ENCODE measurements at places on chromosomes 6 and 20.

DNA sequence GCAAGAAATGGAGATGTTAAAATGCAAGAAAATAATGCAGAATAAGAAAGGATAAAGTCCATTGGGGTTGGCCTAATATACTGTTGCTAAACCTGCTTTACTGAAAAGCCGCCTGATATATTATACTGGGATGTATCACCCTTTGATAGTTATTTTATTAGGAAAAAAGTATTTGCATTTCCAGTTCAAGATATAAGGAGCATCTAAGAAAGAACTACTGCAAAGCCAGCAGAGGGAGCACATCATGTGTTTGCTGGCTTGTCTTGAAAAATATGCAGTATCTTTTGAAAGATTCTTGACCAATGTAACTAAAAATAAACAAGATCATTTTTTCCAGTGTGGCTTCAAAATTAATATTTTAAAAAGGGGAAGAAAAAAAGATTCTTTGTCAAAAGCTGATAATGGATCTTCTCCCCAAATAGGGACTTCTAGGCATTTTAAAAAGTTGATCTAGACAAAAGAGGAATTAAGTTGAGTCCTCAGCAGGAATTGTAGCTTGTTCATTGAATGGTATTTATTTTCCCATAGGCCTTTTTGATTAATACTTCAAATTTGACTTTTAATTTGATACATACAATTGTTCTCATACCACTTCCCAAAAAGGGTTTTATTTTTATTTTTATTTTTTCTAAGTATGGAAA lies 214.9 kb downstream of the ZFAND3 start:
- DNase-seq = no peak

DNA sequence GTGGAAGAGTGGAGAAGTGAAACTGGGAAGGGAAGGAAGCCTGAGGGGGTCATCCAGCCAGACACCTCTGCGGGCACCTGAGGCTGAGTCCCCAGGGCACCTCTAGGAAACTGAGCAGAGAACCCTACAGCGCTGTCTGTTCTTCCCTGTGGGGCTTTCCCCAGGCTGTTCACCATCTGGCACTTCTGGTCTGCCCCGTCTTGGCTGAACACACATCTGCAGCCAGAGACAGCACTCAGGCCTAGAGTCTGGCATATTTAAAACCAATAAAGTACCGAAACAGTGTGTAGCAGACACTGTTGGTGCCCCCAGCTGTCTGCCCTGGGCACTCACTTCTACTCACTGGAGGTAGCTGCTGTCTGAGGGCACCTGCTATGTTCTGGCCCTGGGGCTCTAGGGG lies 9.4 kb upstream of the ARFGEF2 start:
- DNase-seq = no peak

- no peak for DNase-seq
These were observed 71.7 kb upstream of the MAP3K4 start for GRCh38 chr6:160919723-160920440.

DNA sequence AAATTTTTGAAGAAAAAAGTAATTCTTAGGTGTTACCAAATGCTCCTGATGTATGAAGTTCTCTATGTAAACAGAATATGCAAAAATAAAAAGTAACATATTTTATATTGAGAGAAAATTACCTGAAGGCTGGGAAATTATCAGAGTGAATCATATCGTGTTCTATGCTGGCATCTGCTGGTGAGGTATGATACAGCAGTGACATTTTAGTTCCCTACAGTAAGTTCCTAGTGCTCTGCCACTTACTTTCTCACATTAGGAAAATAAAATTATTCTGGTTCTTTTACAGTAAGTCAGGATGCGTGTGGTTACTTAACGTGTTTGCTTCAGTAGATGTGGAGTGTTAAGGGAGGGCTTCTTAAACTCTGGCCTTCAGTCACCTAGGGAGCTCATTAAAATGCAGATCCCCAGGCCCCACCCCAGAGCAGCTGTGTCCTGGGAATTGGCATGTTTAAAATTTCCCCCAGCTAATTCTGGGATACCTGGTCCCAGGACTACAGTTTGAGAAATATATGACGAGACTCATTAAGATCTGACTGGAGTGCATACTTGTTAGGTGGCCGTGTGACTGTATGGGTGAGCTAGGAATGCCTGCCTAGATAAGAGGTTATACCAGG lies 3.2 kb downstream of the ACTR5 start:
- DNase-seq = peak; percentile 6

DNA sequence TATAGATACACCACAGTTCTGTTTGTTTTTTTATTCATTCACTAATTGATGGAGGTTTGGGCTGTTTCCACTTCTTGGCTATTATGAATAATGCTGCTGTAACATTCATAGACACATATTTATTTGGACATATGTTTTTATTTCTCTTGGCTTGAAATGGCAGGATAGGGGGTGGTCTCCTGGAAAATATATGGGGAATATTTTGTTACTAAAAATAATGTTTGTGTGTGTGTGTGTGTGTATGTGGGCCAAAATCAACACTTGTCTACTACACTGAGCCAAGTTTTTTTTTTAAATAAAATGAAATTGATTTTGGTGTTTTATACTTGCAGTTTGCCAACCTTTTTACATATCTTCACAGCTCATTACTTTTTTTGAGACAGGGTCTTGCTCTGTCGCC lies 264.4 kb upstream of the SULF2 start:
- no peak for DNase-seq

DNA sequence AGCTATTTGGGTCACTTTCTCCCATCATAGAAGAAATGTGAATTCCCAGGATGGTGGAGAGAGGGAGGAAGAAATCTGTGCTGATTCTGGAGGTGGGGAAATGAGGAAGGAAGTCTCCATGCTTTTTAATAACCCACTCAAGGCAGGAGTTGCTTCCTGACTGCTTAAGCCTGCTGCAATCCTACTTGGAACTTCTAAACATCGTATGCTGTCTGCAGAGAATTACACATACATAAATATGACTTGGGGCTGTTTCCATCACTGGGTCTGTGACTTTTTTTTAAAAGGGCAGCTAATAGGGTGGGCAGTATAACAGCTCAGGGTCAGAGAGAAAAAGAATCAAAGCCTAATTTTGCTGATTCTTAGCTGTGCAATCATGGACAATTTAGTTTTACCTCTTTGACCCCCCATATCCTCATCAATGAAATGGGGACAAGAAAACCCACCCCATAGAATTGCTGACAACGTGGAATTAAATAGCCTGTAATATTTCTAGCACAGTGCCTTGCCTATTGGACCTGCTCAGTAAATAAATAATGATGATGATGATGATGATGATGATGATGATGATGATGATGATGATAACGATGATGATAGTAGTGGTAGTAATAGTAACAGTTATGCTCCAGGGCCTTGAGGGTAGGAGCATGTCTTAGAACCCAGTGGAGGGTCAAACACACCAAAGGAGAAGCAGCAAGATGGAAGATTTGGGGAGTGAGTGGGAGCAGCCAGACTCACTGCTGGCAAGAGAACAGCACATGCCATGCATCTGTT lies 166.7 kb upstream of the LRFN2 start:
- no peak for DNase-seq

GRCh38 chr6:41789390-41789724 lies 1.9 kb downstream of the TOMM6 start:
- DNase-seq = no peak

DNA sequence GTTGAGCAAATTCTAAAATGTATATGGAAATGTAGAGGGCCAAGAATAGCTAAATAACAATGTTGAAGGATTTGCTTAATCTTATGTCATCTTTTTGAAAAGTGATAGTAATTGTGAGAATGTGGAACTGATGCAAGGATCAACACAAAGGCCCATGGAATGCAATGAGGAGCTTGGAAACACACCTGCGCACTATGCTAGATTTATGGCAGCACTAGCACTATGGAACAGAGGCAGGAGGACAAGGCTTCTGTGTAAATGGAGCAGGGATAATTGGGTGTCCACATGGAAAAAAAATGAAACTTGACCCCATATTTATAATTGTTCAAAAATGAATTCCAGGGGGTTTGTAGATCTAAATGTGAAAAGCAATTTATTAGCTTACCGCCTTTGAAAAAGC lies 298.3 kb downstream of the FARS2 start:
- DNase-seq = no peak

DNA sequence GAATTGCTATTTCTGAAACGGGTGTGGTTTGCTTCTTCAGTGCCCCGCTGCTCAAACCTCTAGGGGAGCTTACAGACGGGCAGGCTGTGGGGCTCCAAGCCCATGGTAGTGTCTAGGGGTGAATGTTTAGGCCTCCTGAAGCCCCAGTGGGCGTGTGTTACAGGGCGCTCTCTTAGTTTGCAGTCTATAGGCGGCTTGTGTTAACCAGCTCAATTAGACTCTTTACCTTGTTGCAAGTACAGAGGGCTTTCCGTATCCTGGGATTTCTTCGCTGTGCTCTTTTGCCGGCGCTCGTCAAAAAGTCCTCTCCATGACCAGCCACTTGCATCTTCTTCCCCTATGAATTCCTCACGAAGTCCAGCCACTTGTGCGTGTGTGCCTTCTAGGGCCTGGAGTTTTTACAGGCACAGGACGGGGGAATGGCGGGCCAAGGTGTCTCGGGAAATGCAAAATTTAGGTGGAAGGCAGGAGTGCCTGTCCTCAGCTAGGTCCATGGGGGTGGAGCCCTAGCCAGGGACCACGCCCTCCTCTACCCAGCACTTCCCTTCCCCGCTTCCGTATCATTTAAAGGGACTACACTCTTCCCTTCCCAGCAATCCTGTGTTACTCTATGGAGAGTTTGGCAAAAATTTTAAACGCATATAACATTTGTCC lies 94.5 kb downstream of the HTR1B start:
- no peak for DNase-seq

DNA sequence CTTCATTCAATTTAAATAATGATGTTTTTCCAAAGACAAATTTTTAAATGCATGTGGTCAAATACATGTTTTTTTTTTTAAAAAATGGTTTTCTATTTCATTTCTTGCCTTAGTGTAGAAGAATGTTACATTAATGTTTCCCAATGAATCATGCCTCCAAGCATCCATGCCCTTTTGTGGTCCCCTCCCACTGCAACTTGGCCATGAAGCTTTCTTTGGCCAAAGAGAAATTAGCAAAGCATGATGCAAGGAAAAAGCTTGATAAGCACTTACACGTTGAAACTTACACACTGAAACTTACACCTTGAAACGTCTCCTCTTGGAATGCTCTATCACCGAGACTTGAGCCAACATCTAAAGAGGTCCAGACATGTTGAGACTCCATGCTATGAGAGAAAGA lies 93.0 kb upstream of the ELOVL5 start:
- no peak for DNase-seq

DNA sequence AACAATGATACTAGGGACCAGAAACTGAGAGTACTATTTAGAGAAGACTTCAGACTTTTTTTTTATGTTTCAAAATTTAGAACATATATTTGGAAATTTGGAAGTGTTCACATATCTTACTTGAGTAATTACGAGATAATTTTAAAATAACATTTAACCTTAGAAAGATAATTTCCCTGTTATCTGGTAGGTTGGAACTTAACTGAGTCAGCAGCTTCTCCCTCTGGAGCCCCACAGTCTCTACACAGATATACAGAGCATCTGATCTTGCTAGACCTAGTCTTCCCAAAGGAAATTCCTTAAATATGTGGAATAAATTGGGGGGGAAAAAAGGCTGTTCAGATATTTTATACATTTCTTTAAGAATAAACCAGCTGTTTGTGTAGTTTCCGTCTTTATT lies 48.6 kb downstream of the TSPYL4 start:
- DNase-seq = no peak

DNA sequence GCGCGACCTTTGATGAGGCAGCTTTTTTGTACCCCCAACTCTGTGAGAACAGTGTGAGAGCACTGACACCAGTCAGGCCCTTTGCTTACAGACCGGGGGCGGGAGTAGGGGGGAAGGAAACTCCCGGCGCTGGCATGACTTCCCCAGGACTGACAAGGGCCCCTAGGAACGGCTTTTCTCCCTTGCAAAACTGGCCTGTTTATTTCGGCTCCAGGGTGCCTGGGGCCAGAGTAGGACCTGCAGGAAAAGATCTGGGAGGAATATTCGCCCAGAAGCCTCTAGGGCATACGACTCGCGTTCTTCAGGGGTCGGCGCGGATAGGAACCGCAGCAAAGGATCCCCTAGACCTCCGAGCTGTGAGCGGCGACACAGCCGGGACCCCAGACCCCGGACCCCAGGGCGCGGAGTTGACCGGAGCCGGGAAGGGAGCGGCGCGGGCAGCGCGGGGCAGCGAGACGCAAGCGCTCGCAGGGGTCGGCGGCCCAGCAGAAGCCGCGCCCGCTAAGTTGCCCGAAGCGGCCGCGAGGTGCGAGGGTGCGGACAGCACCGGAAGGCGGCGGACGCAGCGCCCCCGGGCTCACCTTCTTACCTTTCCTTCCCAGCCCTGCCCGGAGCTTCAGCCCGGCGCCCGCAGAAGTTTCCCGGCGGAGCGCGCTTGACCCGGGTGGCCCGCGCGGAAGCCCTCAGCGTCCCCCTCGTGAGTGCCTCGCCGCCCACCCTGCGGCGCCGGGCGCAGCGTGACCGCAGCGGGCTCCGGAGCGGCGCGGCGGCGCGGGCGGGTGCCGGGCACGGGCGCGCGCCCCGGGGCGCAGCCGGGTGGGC lies at the start of gene POPDC3:
TSS of gene POPDC3 (minus strand) at position 771 of the 822 bp plus-strand sequence. CDS start 18,105 bp downstream, outside the sequence.
- DNase-seq = peak; percentile 13

DNA sequence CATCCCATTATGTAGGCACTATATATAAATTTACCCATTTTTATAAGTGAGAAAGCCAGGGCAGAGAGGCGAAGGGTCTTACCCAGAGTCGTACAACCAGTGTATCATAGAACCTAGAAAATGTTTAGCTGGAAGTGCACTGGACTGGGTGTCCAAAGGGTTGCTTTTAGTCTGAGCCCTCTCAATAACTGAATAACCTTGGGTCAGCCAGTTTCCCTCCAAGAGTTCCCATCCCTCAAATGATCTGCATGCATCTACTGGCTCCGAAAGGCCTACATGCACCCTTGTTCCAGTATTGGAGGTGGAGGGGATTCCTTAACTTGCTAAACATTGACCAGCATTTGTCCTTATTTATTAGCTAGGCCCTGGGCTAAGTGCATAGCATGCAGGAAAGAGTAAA lies 3.8 kb downstream of the SNPH start:
- DNase-seq = no peak

DNA sequence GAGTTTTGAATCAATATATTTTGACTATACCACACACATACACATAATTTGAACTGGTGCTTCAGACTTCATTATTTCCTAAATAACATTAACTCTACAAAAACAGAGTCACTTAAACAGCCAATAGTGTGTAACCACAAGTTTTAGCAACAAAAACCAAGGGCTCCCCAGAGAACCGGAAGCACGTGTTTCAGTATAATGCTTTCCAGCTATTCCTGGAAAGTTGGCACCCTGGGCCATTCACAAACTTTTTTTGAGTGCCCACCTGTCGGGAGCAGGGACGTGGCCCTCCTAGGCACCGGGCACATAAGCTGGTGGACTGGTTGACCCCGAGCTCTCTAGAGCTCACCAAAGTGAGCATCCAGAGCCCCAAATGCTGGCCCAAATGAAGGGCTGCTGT lies 1.9 kb upstream of the SLC35D3 start:
- DNase-seq = no peak

DNA sequence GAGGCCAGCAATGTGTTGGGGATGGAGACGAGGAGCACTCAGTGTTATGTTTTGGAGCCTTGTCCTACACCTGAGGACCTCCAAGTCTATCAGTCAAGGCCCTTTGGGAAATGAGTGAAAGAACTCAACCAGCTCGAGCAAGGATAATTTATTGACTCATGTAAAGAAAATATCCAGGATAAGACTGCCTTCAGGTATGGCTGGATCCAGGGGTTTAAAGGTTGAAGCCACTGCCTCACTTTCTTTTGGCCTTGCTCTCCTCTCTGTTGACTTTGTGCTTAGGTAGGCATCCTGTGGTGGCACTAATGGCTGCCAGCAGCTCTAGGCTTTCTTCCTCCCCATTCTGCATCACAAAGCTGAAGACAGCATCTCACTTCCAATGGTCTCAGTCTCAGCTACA lies 66.3 kb upstream of the ZNFX1 start:
- no peak for DNase-seq

- DNase-seq = no peak
These were observed 107.9 kb upstream of the PLEKHG1 start for GRCh38 chr6:150491811-150492172.
